Placental pericyte (primary cell): ENCODE measurements at places on chromosomes 2 and 18. TPM values are rescaled to one million over a fixed set of nuclear protein-coding genes. Genes with fewer than 3 reads are reported as not detected.

IGFBP5 gene
- total RNA-seq, result 541 and 638 TPM in 2 replicates

MYO3B gene
- under 0.01 TPM in 2 replicates for total RNA-seq

ASPRV1 gene
- 0.22 and 0.29 TPM in 2 replicates for total RNA-seq

KIAA1328 gene
- 3.3 and 7.9 TPM in 2 replicates for total RNA-seq

CCBE1 gene
- 0.44 and 8.7 TPM in 2 replicates for total RNA-seq
